CD4-positive, alpha-beta T cell treated with Interleukin-15 for 4 hours (primary cell): ENCODE measurements at places on chromosomes 4 and X.

- no peak for DNase-seq
Observed at GRCh38 chrX:72408885-72409284, 103.2 kb upstream of the CITED1 start.

DNA sequence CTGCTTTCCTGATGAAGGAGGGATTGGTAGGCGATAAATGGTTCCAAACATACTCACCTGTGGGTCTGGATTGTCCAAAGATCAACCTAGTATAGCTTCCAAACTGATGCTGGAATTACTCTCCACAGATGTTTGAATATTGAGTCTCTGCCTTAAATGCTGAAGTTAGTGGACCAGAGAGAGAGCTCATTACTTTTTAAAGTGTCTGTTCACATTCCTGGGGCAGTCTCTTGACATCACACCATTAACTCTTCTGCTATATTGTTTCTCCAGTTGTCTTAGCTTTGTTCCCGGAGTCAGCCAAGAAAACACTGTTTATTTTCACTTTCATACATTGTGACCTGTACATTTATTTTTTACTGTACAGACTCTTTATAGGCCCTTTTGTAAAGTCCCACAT is 35.4 kb downstream of the ARHGEF38 start:
- DNase-seq = no peak

GRCh38 chr4:103012060-103012459 is 7.4 kb downstream of the SLC9B1 start:
- no peak for DNase-seq

GRCh38 chr4:169115897-169116254 is 105.8 kb upstream of the CBR4 start:
- DNase-seq = no peak

DNA sequence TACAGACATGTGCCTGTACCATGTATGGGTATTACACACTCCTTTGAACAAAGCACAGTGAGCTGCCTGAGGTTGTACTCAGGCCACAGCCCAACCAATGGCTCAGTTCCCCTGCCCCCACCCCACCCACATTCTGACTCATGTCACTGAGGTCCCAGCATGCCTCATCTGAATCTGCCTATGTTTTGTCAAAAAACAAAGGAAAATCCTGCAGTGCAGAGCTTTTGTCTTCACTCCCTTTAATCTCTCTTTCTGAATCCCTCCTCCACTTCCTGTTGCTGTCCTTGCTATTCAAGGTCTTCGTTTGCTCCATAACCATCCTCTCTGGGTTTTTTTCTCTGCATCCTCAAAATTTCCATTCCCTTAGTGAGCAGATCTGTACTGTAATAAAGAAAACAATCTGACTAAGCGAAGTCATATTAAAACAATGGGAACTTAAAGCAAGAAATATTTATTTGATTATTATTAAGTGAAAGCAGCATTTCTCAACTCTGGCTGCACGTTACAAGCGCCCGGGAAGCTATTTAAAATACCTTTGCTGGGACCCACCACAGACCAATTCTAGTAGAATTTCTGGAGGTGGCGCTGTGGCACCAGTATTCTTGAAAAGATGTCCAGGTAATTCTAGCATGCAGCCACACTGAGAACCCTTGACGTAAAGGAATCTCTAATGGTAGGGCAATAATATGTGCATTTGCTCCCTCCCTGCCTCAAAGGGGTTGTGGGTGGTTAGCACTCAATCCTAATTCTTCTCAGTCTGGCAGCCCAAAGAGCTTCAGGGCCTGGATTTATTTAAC is 8.7 kb downstream of the GUCY2F start:
- DNase-seq = no peak

- DNase-seq = no peak
Observed at GRCh38 chr4:78031417-78031950, 25.6 kb upstream of the FRAS1 start.

GRCh38 chrX:77733342-77733741 is 52.7 kb downstream of the ATRX start:
- DNase-seq = no peak

DNA sequence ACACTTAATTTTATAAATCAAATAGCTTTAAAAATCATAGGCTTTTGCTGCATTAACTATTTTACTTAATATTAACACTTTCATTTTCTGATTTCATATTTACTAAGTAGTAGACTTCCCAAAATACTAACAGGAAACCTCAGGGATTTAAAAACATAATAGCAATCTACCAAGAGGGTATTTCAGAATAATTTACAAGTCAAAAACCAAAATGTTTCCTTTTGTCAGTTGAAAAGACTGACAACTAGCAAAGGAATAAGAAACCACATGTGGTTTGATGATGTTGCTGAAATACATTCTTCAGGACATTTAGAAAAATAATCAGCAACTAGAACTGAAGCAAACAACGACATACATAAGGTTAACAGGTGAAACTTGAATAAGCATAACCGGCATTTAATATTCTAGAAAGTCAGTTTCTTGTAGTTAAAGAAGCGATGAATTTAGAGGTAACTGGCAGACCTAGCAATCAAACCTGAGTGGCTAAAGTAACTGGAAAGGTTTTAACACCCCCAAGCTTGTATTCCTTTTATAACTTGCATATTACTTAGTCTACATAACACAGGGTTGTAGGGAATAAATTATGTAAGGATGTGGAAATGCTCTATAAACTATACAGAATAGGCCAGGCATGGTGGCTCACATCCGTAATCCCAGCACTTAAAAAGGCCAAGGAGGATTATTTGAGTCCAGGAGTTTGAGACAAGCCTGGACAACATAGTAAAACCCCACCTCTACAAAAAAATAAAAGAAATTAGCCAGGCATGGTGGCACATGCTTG is 40.0 kb downstream of the DHX15 start:
- DNase-seq = no peak

DNA sequence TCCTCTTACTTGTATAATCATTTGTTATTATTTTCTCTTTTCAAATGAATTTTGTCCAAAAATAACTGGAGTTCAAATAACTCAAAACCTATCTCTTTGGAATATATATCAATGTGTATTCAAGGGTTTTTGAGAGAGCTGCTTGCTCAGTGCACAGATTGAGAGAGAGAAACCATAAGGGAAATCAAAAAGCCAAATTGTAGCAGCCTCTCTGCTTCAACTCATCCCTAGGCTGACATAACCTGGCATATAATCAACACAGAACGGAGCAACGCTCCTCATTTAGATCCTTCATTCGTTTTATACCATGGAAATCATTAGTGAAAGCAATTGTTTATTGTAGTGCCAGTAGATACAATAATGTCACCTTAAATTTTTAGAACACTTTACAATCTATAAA is 1.8 kb upstream of the GPM6A start:
- DNase-seq = no peak

DNA sequence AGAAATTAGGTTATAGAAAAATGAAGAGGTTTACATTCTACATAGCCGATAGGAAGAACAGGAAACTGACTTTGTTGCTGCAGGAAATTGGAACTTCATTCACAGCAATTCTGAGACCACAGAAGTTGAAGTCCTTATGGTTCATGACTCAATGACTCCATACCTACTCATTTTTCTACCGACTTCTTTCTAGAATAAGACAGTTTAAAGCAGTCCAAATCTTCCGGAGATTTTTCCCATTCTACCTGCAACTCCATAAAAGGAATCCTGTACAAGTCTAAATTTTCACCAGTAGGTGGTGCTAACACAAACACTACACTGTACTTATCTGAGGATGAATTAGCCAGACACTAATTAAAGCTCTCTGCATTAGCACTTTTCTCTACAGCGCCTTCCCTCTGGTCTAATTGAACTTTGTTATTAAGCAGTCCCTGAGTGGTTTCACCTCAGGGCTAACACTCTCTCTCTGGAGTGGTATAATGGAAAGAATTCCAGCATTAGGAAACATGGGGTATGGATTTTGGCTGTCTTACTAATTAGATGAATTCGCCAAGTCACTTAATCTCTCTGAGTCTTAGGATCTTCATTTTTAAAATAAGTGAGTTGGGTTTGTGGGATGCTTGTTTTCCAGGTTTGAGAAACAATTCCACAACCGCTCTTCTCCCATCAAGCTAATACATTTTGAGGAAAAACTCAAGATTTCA is 167.9 kb downstream of the SMIM20 start:
- DNase-seq = peak; percentile 64

DNA sequence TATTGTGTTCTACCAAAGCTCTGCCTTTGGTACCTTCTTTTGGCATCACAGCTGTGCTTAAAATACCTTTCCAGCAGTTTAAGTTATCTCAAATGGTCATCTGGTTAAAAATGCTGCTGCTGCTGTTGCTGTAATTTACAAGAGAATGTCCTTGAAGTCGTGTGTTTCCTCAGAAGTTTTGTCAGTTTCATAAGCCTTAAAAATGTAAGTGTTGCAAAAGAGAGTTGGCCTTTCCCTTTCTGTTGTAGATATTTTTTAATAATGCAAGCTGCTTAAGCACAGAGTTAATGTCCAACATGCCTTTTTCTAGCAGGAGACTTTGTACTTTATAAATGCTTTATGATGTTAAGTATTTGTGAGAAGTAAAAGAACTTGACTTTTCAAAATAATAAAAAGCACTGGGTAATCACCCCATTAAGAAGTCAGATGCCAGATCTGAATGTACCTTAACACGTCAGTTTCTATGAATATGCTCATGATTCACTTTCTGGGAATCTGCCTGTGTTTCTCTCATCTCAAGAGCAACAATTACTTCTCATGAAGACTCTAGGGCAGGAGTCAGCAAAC is 35.3 kb upstream of the TENM3 start:
- DNase-seq = no peak

GRCh38 chr4:14302021-14302420 is 674.5 kb upstream of the BOD1L1 start:
- no peak for DNase-seq

- DNase-seq = no peak
Observed at GRCh38 chrX:109393859-109394258, 88.0 kb downstream of the GUCY2F start.

GRCh38 chr4:176614793-176615192 is 177.9 kb downstream of the VEGFC start:
- no peak for DNase-seq

DNA sequence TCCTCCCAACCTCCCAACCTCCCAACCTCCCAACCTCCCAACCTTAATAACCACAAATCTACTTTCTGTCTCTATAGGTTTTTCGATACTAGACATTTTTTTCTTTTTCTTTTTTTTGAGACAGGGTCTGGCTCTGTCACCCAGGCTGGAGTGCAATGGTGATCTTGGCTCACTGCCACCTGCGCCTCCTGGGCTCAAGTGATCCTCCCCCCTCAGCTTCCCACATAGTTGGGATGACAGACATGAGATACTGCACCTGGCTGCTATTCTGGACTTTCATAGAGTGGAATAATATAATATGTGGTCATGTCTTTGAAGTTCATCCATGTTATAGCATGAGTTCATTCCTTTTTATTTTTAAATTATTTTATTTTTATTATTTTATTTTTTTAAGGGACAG is 39.5 kb upstream of the ZFX start:
- no peak for DNase-seq

- DNase-seq = no peak
Observed at GRCh38 chr4:85784947-85785346, 310.0 kb downstream of the ARHGAP24 start.

GRCh38 chr4:159197260-159197884 is 94.5 kb downstream of the RAPGEF2 start:
- DNase-seq = no peak

DNA sequence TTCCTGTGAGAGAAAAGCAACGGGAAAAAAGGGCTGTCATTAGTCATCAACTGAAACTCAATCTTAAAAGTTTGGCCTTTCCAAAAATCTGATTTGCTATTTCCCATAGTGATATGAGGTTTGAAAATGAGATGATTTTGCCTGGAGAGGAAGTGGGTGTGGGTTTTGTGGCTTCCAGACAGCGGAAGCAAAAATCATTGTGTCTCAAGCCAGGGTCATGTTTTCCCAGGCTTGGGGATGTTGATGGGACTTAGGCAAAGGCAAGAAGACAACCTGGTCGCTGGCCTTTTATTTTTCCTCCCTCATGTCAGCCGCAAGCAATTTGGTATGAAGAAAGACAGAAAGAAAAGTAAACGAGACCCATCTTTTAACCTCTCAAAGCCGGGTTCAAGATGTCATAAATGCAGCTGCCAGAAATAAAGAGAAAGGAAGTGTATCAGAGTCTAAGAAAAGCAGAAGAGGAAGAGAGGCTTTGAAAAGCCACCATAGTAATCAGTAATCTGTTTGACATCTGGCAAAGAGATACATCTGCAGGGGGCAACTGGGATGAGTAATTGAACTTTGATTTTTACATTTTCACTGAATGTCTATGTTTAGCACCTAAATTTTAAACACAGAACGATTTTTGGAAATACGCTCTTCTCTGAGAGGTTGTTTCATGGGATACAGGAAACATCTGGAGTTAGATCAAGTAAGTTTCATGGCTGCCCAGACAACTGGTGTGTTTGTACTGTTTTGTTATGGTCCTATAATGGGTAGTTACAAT is 521.6 kb upstream of the SLIT2 start:
- DNase-seq = no peak

DNA sequence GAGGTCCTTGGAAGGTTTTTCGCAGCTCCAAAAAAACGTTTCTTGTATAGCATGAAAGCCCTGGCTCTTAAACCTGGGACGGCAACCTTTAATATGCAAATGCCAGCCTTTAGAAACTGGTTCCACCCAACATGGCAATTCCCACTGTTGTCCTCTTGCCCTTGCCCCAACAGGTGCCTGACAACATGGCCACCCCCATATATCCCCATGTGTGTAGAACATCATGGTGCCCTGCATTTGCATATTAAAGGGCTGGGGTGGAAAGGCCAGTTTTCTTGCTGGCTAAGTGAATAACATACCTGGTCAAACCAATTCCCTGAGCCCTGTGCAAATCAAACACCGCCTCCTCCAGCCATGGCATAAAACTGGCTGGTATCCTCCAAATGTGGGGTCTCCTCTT is 26.0 kb upstream of the GLRA3 start:
- DNase-seq = no peak

- no peak for DNase-seq
Observed at GRCh38 chr4:5899396-5899795, 6.5 kb upstream of the CRMP1 start.

GRCh38 chrX:49273181-49273727 is 3.7 kb downstream of the PPP1R3F start:
- DNase-seq = peak; percentile 84

- DNase-seq = no peak
Observed at GRCh38 chr4:85756938-85757337, 282.0 kb downstream of the ARHGAP24 start.

GRCh38 chr4:159232465-159233106 is 129.7 kb downstream of the RAPGEF2 start:
- DNase-seq = peak; percentile 3

DNA sequence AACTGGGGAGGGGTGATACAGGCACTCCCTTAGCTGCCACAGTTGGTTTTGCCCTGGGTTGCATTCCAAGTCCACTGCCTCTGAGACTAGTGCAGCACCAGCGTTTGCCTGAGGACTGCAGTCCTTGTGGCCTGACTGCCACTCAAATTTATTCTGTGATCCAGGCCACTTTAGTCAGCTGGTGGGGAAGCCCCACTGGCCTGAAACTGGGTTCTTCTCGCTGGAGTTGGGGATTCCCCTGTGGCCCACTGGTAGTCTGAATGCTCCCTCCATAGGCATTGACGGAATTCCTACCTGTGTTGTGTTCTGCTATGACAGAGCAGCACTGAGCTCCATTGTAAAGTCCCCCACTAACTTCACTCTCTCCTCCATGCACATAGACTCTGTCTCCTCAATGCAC is 63.8 kb downstream of the PTPN13 start:
- no peak for DNase-seq
